ENCODE measurements at places on chromosomes 3 and 15.
A peak's percentile ranks its signal among the peaks of the same experiment; 100 is the strongest.

DNA sequence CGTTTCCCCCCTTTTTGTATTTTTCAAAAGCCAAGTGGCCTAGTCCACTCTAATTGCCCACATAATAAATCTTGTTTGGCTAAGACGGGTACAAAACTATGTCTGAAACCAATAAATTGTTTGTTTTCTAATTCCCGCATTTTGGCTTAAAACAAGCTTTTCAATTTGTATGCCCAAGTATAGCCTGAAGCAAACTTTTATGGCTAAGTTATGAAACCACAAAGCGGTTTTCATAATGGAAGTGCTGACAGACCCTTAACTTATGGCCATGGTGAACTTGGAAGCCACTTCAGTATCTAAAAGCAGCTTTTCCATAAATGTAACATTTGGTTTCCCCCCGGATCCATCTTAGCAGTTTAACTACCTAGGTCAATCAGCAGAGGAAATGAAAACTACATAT is 29.9 kb upstream of the POLR2M start:
- no peak for DNase-seq

DNA sequence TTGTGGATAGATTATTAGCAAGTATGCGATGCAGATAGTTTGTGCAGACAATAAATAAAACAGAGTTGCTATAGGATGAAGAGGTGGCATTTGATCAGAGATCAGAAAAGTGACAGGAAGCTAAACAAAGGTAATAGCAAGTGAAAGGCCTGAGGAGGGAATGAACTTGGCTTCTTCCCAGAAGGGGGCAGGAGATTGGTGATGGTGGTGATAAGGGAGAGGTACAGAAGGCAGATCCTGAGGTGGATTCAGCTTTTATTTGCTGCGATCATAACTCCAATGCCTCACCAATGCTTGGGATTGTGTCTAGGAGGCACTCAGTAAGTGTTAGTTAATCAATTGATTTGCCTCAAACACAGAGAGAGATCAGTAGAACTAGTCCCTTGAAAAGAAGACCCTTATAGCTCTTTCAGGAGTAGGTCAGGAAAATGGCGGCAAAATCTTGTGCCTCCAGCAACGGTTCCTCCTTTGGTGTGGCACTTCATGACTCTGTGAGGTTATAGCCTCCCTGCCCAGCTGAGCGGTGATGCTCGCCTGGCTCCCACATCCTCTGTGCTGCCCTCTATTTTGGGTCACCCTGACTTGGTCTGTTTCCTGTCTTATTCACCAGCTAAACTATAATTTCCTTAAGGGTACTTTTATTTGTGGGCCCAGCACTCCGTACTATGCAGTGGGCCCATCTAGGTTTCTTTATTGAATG is 37.5 kb downstream of the TGFBR2 start:
- DNase-seq = peak; percentile 90

GRCh38 chr3:184786280-184786941 is 25.6 kb upstream of the VPS8 start:
- DNase-seq = no peak

GRCh38 chr3:51709675-51710074 is 2.8 kb downstream of the GRM2 start:
- DNase-seq = peak; percentile 7

- DNase-seq = peak; percentile 62
These were observed 70.7 kb downstream of the SSR3 start for GRCh38 chr3:156483961-156484787.

DNA sequence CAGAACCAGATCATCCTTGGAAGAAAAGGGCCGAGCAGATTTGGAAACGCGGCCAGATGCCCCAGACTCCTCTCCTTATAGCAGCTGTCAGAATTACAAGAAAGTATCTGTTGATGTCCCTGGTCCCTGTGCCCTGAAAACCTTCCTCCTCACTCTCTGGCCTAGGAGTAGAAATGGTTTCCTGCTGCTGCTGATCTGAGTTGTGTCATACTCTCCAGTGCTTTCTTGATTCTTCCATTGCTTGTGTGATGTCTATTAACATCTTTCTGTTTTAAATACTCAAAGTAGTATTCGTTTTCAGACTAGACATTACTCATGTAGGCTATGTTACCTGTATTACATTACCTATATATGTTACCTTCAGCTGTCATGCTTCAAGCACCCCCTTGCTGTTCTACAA is 26.8 kb upstream of the HERC1 start:
- no peak for DNase-seq

- no peak for DNase-seq
These were observed 84.6 kb upstream of the DCBLD2 start for GRCh38 chr3:98986073-98986472.

DNA sequence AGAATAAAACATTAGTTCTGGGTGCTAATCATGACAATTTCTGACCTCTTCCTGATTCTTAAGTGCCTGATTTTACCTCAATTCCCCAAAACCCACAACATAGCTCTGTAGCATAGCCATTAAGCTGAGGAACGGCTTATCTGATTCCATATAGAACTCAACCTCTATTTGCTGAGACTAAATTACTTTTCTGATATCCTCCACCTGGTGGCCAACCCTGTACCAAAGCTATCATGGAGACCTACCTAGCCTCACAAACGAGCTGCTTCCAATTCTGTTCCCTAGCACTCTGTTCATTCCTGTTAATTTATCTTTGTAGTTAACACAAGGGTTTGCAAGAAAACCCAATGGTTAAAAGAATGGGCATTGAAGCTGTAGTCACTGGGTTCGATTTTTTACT is 245.2 kb downstream of the PLOD2 start:
- DNase-seq = no peak

DNA sequence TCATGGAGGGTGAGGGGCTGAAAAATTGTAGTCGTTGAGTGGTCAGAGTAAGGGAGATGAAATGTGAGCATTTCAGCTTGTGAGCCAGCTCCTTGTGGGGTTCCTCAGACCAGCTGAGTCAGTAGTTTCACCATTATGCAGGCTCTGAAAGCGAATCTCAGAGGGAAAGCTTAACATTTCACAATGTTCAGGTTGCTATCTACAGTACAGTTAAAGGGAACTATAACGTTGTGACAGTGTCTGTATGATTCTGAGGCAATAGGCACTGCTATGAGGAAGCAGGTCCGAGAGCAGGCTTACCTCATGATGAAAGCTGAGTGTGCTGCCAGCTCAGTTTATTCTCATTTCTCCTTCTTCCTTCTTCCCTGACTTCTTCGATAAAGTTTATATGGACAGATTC is 469.6 kb downstream of the EDEM1 start:
- DNase-seq = no peak

GRCh38 chr3:43692971-43693370 is 2.2 kb downstream of the ABHD5 start:
- no peak for DNase-seq

- DNase-seq = no peak
These were observed 62.5 kb upstream of the GBE1 start for GRCh38 chr3:81823882-81824395.

GRCh38 chr3:100096866-100097265 is 17.4 kb downstream of the FILIP1L start:
- DNase-seq = no peak
